ENCODE measurements at places on chromosomes 6 and 20. TPM values are rescaled to one million over a fixed set of nuclear protein-coding genes. Genes with fewer than 3 reads are reported as not detected.

GRCh38 chr20:61246269-61246668 lies 5.8 kb upstream of the CDH4 start:
- no peaks in the 10 kb centered on the region for H3K4me1 ChIP-seq
- no peaks in the 10 kb centered on the region for H3K36me3 ChIP-seq
- no peaks in the 10 kb centered on the region for H3K27me3 ChIP-seq
- no peak overlapping the region for H3K27ac ChIP-seq

Gene SLC17A2
- total RNA-seq, result not detected

DNA sequence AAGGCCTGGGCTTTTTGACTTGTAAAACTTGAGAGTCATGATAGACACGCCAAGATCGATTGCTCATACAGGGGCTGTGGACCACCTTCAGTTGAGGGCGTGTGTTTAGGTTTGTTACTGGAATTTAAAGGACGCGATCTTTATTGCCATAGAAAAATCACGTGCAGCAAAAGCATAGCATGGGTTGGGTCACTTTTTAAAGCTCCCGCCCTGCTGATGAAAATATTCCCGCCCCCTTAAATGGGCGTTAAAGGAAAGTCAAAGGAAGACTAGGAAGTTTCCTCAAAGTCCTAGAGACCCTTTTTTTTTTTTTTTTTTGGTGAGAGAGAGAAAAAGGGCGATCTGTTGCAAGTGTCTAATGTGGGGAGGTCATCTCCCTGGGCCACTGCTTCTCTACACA lies 23.1 kb downstream of the TFAP2A start:
- no peak for DNase-seq
- H3K4me1 ChIP-seq, result no peaks in the 10 kb centered on the region
- no peaks in the 10 kb centered on the region for H3K27me3 ChIP-seq
- H3K27ac ChIP-seq, result no peak overlapping the region

DNA sequence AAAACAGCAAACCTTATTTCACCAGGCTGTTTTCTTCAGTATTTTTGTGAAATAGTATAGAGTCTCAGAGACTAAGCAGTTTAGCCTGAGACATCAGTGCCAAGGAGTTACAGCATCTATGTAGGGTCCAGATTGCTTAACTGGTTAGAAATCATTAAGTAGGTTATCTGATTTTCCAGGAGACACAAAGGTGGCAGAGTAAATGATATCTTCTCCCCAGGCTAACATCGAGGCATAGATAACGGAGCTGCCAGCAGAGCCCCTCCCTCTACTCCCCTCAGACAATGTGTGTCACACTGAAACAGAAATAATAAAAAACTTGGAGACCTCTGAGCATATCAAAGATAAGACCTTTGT lies 473.0 kb upstream of the CITED2 start:
- H3K36me3 ChIP-seq, result no peaks in the 10 kb centered on the region
- DNase-seq, result no peak
- H3K4me1 ChIP-seq, result no peaks in the 10 kb centered on the region

DNA sequence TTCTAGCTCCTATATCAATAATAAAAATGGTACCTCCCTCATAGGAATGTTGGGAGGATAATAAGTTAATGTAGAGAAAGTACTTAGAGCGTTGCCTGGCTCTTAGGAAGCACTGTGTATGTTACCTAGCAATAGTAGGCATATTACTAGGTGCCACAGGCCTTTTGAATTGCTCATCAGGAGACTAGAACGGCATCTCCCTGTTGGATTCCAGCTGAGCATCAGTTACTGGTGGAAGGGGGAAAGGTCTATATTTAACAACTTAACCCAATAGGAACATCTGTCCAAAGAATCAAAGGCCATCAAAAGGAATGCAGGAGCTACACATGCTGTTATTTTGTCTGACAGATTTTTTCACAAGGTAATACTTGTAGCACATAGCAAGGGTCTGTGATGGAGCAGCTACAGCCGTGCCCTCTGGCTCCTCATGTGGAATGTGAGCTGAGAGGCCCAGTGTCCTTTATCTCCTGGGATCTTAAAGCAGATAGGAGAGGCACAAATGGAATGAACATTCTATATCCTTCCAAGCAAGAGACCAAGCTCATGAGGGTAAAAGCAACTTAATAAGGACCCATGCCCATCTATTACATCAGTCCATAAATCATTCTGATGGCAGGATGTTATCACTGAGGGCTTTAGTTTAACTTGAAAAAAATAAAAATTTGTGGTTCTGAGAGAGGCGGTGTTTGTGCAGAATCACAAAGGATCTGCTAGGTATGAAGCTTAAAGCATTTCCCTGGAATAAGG lies 184.9 kb upstream of the LAMP5 start:
- no peaks in the 10 kb centered on the region for H3K27me3 ChIP-seq
- H3K27ac ChIP-seq, result no peak overlapping the region
- H3K4me3 ChIP-seq, result no peak overlapping the region
- no peaks in the 10 kb centered on the region for H3K36me3 ChIP-seq
- no peak for DNase-seq

- H3K36me3 ChIP-seq, result no peaks in the 10 kb centered on the region
- no peak overlapping the region for H3K27ac ChIP-seq
- DNase-seq, result no peak
- no peaks in the 10 kb centered on the region for H3K4me1 ChIP-seq
- no peaks in the 10 kb centered on the region for H3K27me3 ChIP-seq
These were observed 48.4 kb upstream of the ZBTB24 start for GRCh38 chr6:109531446-109531845.

Gene LY6G6D
- total RNA-seq, result not detected

All from aorta (tissue), 5 donors.